ENCODE measurements at places on chromosomes 7 and 10.

DNA sequence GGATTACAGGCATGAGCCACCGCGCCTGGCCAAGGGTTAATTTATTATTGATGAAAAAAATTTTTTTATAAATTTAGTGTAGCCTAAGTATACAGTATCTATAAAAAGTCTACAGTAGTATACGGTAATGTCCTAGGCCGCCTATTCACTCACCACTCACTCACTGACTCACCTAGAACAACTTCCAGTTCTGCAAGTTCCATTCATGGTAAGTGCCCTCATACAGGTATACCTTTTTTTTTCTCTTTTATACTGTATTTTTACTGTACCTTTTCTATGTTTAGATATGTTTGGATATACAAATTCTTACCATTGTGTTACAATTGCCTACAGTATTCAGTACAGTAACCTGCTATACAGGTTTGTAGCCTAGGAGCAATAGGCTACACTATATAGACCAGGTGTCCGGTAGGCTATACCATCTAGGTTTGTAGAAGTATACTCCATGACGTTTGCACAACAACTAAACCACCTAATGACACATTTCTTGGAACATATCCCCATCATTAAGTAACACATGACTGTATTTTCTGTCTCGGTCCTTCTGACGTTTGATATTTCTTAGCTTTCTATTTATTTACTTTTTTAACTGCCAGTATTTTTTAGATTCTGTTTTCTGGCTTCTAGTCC lies 23.4 kb downstream of the IRF5 start:
- no peak overlapping the region for H3K27ac ChIP-seq
- no peak overlapping the region for H3K4me3 ChIP-seq
- H3K4me1 ChIP-seq: no peaks in the 10 kb centered on the region
- H3K36me3 ChIP-seq: peaks cover 86% of the 10 kb centered on the region

DNA sequence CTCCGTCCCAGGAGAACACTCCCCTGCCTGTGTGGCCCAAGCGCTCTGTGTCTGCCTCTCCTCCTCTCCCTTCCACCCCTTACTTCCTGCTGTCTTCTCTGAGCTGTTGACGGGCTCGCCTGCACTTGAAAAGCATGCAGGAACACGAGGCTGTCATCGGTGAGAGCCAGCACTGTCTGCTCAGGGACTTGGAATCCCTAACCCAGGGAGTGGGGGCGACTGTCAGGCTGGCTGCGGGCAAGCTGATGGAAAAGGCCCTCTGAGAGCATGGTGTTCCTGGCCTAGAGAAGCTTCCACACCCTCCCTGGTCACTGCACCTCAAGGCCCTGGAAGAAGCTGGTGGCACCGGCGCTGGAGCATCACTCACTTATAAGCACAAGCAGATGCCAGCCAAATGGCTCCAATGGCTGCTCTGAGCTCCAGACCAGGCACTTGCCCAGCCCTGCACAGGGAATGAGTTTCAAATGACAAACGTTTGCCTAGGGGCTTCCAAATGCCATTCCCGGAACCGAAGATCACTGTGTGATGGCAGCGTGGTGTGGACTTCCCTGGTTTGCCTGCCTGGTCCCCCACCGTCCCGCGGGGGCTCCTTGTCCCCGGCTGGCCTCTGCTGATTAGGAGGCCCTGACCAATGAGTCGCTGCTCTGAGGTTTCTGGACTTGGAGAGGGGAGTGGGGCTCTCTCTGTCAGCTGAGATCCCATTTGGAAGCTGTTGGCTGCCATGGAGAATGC lies 56.7 kb upstream of the EBF3 start:
- H3K27me3 ChIP-seq: no peaks in the 10 kb centered on the region
- H3K27ac ChIP-seq: no peak overlapping the region

DNA sequence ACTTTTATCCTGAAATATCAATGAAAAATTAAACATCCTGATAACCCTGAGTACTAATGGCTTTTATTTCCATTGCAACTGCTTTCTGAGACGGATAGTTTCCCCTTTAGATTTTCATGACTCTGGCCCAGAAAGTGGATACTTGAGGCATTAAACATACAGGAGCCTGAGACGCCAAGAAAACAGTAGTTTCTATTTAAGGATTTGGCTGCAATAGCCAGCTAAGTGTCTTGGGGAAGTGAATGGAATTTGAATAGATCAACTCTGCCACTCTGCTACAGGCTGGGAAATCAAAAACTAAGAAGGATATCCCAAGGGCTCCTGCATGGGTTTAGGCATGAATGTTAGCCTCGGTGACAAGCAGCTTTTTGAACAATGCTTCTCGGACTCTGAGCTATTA lies 24.7 kb upstream of the GPAM start:
- no peaks in the 10 kb centered on the region for H3K4me1 ChIP-seq
- H3K27me3 ChIP-seq: no peaks in the 10 kb centered on the region
- DNase-seq: no peak
- H3K27ac ChIP-seq: no peak overlapping the region

- no peak for DNase-seq
- peaks cover 18% of the 10 kb centered on the region for H3K36me3 ChIP-seq
- no peaks in the 10 kb centered on the region for H3K27me3 ChIP-seq
- no peak overlapping the region for H3K4me3 ChIP-seq
- H3K4me1 ChIP-seq: no peaks in the 10 kb centered on the region
Measured at GRCh38 chr10:114953047-114953446, 15.1 kb downstream of the TRUB1 start.

DNA sequence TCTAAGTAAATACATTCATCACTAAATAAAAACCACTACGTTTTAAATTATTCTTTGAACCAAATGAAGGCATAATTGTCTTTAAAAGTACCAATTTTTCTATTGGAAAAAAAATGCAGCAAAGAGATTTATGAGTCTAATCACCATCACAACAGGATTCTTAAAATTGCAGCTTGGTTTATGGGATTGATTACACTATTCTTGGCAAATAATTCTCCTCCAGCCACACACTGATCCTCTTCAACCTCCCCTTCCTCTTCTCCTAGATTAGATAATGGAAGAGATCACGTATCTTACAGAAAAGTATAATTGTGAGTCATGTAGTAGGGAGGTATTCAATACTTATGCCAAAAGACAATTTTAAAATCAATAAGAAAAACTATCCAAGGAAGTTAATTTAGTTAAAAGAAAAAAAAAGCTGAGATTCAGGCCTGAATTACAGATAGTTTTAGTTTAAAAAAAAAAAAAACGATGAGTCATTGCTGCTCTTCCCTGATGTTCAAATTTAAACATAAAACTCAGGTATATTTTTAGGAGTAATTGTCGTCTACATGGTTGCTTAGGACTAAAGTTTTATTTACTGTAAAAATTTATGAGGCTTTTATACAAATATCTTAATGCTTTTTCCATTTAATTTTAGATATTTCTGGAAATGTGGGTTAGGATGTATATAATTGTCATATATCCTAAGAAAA lies 133.7 kb upstream of the CDK1 start:
- DNase-seq: no peak
- no peak overlapping the region for H3K27ac ChIP-seq
- H3K27me3 ChIP-seq: no peaks in the 10 kb centered on the region
- no peaks in the 10 kb centered on the region for H3K4me1 ChIP-seq
- no peak overlapping the region for H3K4me3 ChIP-seq
- no peaks in the 10 kb centered on the region for H3K36me3 ChIP-seq

DNA sequence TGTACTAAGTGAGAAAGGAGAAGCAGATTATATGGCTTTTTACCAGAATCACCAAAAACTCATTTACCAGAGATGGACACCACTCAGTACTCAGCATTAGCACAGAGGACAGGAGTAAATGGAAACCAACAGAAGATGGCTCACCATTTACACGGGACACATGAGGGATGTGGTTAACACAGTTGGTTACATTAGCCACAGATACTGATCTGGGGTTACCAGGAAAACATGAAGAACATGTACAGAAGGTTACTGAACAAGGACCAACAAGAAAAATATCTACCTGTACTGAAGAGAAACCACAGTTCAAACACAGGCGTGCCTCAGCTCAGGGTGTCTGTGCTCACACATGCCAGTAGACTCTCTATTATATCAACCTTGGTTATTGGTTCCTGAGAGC lies 1285.8 kb upstream of the SORCS1 start:
- H3K27me3 ChIP-seq: no peaks in the 10 kb centered on the region
- H3K27ac ChIP-seq: no peak overlapping the region
- H3K4me1 ChIP-seq: no peaks in the 10 kb centered on the region
- DNase-seq: no peak

Measured in tibial nerve (tissue), 4 donors.